NCI-H460 (cell line): ENCODE measurements at places on chromosomes 12 and 14.

DNA sequence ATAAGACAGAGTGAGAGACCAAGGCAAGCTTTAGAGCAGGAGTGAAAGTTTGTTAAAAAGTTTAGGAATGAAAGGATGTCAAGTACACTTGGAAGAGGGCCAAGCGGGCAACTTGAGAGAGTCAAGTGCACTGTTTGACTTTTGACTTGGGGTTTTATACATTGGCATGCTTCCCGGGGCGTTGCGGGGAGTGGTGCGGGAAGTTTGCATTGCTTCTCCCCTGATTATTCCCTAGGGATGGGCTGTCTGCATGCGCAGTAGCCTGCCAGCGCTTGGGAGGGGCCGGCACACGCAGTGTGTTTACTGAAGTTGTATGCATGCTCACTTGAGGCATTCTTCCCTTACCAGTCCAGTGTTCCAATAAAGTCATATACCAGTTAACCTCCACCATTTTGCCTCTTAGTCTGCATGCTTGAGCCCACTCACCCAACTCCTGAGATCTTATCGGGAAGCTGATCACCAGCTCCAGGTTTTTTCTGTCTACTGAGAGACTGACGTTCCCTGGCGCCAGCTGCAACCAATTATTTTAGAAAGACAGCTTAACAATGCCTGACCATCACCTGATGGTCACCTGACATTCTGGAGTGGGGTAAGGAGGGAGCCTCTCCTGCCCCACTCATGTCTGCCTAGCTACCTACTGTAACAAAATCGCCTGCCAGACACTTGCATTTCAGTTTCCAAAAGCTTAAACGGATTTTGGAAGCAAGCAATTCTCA lies 53.2 kb downstream of the DACT1 start:
- no peak for DNase-seq

DNA sequence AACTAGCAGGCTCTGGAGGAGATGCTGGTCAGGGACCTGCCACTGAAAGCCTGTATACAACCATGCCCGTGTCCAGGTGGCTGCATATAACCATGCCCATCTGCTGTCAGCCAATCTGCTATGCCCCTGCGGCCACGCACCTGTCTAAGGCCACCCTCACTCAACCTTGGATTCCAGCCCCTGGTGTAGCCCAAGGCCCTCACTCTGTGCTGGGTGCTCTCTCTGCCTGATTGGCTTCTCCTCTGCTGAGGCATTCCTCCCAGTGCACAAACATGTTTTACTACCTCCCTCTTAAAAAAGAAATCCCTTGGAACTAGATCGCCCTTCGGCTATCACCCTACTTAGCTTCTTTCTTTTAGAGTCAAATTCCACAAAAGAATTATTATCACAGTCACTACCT lies 45.5 kb downstream of the ZFP36L1 start:
- no peak for DNase-seq

DNA sequence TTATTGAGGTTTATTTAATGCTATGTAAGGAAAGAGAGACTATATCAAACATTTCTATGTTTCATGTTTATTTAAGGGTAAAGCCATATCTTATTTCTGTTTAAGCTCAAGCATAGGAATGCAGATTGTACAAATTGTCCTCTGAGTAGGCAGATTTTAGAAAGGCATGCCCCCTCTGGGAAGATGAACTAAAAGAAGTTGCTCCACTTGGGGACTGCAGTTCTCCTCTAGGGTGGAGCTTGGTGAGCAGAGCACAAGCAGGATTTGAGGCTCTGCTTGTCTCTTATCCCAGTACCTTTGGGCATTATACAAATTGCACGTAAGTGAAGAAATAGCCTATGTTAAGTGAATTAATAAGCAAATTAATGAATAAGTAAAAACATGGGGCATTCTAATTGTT lies 96.2 kb upstream of the PDE3A start:
- DNase-seq, result no peak

DNA sequence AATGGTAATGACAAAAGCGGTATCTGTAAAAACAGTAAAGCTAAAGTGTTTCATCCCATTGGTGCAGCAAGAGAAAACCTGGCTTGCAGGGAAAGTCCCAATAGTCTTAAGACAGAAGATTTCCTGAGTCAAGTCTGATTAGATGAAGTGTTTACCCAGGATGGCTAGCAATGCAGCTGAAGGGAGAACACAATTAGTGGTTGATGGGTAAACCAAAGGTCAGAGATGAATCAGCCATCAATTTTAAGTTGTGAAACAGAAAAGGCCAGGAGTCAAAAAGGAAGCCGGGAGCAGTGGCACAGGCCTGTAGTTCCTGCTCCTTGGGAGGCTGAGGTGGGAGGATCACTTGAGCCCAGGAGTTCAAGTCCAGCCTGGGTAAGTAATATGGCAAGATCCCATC lies 52.6 kb downstream of the SEC23A start:
- DNase-seq, result no peak

- DNase-seq, result no peak
These were observed 244.6 kb upstream of the MDGA2 start for GRCh38 chr14:47919997-47920396.

GRCh38 chr14:28494196-28494595 lies 272.4 kb upstream of the FOXG1 start:
- no peak for DNase-seq

DNA sequence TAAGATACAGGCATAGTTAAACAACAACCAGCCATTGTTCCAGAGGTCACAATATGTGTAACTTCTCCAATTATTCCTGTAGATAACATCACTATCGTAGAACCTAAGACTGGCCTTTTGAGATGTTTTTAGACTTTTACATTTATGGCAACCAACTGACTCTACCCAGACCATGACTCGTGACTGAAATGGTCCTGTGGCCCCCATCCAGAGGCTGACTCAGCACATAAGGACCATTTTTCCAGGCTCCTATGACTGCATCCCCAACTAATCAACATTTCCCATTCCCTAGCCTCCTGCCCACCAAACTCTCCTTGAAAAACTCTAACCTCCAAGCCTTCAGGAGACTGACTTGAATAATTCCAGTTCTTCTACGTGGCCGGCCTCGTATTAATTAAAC lies 52.6 kb upstream of the NID2 start:
- no peak for DNase-seq
